Activated CD8-positive, alpha-beta memory T cell treated with anti-CD3 and anti-CD28 coated beads, Interleukin-2, amount 50 U/mL, for 4 hours (primary cell): ENCODE measurements at places on chromosomes 11 and 22.

DNA sequence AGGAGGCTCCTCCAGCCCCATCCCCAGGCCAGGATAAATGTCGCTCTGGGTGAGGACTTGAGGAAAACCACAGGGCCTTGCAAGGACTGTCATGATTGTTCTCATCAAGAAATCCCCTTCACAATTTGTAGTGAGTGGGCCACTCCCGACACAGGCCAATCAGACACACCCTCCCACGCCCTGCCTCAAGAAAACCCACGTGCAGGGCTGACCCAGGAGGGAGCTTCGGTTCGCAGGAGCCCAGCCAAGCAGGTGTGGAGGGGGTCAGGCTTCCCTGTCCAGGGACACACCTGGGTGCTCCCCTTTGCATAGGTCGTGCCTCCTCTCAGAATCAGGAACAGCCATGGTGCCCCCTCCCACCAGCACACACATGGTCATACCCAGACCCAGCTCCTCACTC lies 43.2 kb downstream of the SHANK2 start:
- DNase-seq, result no peak

GRCh38 chr11:108616549-108616948 lies 23.0 kb upstream of the EXPH5 start:
- no peak for DNase-seq

- no peak for DNase-seq
These were observed 180.9 kb upstream of the ZBED5 start for GRCh38 chr11:11038782-11039181.

DNA sequence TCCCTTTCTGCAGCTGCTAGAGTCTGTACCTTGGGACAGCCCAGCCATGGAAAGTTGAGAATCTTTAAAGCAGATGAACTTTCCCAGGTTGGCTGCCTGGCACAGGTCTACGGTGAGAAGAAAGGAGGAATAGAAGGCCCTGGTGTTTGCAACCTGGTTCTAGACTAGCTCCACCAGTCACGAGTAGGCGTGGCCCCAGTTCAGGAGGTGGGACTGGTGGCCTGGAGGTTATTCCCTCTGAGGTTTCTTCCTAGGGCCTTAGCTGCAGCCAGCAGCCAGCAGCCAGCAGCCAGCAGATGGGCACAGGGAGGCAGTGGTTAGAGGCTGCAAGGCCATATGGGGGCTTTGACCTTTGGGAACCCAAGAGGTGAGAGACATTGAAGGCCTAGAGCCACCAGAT lies 40.9 kb downstream of the PRDM11 start:
- DNase-seq, result no peak

DNA sequence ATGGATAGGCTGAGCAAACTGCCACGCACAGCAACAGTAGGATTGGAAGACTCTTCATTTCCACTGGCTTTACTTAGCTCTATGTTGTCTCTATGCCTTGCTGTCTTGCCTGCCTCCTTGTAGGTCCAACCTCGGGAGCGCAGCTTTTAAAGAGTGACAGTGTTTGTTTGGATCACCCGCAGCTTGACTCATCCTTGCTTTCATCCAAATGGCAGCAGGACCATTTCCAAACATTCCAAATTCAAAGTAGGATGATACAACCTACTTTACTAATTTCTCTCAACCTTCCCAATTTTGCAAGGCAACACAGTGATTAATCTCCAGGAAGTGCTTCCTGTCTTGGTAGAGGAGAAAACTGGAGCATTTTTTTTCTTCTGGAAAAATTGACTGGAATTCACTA lies at the start of gene MMP3:
MMP3 (minus strand) TSS at position 121 of the 400 bp plus-strand sequence; CDS start at position 58, 63 bp downstream.
- DNase-seq, result no peak

- DNase-seq, result no peak
These were observed 83.7 kb downstream of the MAML2 start for GRCh38 chr11:96259134-96259830.

- DNase-seq, result no peak
These were observed 31.0 kb upstream of the BIRC3 start for GRCh38 chr11:102286292-102286691.

- DNase-seq, result no peak
These were observed 25.9 kb downstream of the PIWIL4 start for GRCh38 chr11:94593030-94593429.

DNA sequence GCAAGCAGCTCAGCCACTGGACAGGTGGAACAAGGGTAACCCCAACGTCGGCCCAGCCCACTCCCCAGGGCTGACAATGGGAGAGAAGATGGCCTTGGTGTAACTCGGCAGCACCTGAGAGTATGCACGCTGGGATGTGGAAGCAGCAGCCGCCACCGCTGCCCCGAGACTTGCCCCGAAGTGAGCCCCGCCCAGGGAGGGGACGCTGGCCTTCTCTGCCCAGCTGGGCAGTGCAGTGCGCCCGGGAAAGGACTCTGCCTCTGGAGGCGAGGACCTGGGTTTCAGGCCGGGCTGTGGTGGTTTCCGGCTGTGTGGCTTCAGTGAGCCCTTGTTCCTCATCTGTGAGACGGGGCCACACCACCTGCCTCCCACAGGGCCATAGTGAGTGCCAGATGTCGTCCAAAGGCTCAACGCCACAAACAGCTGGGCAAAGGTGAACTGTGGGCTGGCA lies 8.6 kb upstream of the POLDIP3 start:
- no peak for DNase-seq

DNA sequence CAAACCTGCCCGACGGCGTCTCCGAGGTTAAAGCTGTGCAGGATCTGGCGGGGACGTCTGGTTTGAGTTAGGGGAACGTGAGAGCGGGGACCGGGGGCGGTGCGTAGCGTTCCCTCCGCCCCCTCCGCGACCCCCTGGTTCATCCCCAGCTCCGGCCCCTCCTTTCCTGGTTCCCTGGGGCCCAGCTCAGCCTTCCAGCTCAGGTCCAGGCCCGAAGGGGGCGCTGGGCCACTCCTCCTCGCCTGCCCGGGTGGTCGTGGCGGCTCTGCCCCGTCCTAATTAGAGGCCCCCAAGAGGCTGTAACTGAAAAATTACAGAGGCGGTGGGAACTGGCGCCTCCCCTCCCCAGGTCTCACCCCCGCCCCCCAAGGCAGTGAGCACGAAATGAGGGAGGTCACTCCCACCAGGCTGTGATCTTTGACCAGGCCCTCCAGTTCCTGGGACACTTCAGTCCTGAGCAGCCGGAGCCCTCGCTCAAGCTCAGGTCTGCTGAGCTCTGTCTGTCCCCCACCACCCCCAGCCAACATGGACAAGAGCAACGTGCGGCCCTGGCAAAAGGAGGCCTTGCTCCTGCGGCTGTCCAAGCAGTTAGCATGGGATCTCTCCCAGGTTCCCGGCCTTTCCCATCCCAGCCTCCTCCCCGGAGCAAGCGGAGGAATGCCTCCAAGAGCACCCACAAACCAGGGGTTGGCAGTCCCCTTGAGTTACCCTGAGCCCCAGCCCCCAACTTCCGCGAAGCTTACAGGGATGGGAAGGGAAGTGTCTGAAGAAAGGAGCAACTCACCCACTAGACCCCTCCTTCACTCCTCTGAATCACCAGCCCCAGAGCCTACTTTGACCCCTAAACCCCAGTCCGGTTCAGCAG lies 3.3 kb downstream of the CD248 start:
- DNase-seq, result no peak

DNA sequence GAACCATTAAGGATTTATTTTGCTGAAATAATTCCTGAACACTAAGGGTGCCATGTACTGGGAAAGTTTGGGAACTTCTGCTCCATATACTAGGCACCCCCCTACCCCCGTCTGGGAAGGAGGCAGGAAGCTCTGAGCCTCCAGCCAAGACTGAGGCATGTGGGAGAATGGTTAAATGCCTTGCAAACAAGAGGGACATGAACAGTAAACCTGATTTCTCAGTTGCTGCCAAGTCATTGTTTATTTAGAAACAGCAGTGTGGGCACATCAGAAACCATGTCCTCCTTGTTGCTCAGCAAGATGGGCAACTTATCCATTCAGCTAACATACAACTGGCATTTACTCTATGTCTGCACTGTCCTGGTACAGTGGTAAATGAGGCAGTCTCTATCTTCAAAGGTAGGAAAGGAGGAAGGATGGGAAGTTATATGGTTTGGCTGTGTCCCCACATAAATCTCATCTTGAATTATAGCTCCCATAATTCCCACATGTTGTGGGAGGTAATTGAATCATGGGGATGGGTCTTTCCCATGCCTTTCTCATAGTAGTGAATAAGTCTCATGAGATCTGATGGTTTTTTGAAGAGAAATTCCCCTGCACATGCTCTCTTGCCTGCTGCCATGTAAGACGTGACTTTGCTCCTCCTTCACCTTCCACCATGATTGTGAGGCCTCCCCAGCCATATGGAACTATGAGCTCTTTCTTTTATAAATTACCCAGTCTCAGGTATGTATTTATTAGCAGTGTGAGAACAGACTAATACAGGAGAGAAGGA lies 459.1 kb downstream of the MIAT start:
- no peak for DNase-seq

DNA sequence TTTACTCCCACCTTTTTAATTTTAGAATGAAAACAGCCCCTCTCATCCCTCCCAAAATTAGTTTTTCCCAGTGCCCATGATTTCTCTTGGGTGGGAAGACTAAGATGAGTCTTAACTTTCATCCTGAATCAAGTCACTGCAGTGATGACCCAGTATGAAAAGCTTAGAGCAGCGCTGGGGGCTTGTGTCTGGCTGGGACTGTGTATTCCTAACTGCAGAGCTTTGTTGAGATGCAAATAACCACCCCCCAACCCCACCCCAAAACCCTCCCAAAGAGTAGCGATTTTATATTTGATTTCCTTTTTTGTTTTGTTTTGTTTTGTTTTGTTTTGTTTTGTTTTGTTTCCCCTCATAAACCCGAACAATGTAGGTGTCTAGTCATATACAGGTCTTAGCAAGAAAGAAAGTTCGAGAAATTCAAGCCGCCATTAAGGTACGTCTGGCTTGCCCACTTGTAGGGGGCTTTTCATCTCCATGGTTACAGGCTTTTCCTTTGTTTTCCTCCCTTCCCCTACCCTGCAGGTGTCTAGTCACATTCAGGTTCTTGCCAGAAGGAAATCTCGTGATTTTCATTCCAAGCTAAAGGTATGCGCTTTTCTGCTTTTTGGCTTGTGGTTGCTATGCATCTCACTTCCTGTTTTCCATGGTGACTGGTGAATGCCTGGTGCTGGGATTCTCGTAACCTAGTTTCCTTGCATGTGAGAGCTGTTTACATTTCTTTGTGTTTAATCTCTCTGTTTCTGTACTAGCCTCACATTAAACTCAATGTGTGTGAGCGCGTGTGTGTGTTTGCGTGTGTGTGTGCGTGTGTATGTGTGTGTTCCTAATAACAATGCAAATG lies 144.6 kb upstream of the RASSF10 start:
- DNase-seq, result no peak

DNA sequence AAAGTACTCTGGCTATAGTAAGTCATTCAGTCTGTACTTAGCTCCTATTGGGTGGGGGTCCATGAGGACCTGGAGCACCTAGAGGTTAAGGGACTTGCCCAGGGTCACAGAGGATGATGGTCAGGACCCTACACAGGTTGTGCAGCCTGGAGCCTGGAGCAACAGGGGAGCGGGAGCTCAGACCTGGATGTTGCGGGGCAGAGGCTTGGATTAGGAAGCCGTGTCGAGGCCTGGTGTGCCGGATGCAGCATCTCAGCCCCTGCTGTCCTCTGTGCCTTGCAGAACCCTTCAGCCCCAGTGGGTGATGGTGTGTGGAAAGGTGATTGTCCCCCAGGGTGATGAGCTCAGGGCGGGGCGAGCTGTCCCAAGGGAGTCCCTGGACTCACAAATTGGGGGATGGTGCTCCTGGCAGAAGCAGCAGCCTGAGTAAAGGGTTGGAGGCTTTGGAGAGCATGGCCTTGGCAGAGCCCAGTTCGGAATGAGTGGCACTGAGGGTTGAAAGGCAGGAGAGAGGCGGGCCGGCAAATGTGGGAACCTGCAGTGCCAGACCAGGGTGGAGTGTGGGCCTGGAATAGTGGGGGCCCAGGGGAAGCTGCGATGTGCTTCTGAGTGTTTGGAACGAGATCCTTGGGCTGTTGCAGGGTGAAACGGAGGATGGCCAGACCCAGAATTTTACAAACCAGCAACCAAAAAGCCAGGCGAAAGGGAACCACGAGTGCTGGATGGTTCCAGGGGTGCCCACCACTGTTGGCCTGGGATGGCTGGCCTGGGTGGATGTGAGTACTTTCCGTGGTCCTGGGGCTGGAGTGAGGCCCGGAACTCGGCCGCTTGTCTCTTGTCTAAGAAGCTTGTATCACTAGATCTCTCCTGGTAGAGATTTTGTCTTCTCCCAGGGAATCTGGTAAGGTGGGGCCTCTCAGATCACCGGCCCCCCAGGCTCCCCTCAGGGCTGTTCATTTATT lies 2.9 kb downstream of the TPCN2 start:
- no peak for DNase-seq

DNA sequence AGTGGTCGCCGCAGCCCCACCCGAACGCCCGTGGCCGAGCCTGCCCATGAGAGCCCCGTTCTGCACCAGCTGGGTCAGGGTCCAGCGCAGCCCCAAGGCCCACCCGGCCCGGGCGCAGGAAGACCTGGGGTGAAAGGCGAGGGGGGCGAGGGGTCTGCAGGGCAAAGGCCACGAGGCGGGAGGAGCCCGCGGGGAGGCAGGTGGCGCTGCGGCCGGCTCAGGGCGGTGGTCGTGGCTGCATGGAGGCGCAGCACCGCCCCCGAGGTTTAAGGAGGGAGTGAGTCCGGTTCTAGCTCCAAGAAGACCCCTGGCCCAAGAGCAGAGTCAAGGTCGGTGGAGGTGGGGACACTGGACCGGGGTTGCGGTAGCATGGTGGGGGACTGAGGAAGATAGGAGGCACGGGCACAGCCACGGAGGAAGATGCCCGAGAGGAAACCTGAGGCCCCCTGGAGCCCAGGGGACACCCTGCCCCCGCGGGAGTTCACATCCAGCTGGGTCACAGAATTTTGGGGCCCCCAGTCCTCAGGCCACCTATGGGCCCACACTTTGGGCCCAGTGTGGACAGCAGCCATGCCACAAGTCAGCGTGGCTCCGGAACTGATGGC lies 514 bp upstream of the HDAC10 start:
- no peak for DNase-seq

DNA sequence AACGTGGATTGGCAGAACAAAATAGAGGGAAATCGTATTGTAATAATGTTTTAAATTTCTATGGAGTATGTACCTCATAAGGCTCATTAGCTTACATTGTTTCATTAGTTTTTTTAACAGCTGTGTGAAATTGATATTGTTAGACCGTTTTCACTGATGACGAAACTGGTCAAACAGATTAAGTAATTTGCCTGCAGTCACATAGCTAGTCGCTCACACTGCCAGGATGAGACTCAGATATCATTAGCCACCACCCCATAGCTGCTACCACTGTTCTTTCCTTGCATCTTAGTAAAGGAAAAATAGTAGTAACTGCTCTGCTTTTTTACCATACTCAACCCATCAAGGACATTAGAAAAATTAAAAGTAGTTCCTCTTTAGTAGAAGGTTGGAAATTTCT lies 64.0 kb downstream of the DKK3 start:
- no peak for DNase-seq

DNA sequence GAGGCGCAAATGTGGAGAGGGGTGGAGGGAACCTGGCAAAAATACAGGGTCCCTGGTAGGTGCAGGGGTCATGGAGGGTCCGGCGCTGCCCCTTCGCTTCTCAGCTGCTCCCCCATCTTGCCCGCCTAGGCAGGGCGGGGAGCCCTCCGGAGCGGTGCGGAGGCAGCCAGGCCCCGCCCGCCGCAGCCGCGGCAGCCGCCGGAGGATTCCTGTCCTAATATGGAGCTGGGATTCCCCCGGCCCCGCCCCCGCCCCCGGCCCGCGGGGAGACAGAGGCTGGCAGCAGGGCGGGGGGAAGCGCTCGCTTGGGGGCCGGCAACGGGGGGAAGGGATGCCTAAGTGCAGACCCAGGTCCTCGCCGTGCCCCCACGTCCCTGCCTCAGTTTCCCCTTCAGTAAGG lies 1.0 kb upstream of the NPAS4 start:
- no peak for DNase-seq
